NCI-H748 treated with DMSO at 0.1 percent for 48 hours (cell line): ENCODE measurements at places on chromosomes 2 and 18.

GRCh38 chr2:111182121-111182520, 61.4 kb downstream of the BCL2L11 start:
- no peak for DNase-seq

- DNase-seq, result no peak
These were observed 29.2 kb downstream of the SLC66A2 start for GRCh38 chr18:79921984-79922965.

DNA sequence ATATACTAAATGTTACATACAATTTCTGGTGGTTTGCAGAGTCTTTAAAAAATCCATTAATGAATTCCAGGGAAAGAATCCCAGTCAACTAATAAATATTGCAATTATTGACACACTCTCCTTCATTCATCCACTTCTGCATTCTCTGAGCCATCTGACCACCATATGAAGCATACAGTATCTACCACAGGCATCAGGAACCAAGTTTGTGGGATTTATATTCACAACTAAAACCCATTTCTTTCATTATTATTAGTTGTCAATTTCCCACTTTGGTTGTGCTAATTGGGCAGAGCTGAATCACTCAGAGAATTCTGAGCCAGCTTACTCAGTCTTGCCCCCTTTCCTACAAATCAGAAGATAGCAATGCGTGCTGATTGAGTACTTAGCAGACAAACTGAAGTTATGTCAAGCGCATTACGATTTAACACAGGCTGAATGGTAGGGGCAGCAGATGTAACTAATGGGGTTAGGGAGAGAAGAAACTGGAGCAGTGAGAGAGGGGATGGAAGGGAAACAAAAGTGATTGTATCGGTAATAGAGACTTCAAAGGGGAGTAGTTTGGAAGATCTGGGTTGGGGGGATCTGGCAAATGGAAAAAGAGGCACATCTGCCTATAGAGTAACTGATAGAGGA, 52.3 kb downstream of the ZEB2 start:
- DNase-seq, result no peak

DNA sequence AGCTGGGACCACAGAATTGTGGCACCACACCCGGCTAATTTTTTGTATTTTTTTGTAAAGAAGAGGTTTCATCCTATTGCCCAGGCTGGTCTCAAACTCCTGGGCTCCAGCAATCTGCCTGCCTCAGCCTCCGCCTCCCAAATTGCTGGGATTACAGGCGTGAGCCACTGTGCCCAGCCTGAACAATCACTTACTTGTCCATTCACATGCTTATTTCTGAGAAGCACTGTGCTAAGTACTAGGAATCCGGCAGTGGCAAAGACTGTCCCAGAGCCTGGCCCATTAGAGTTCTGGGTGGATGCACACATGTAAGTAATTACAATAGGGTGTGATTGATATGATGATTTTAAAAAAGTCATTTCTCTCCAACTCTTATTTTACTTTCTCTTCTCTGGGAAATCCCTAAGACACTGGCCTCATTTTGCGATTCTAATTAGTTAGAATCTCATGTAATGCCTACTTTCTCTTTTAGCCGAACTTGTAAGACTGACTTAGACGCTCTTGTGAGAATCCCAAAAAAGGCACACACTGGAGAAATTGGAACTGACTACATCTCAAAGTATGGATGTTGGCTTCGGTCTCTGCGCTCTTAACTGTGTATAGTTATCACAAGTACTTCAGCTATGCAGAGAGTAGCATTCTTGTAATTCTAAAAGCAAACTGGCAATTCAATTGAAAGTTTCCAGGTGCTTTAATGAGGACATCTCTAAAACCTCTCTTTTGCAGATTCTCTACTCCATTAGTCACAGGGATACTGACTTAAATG, 567.7 kb downstream of the DCC start:
- DNase-seq, result no peak

DNA sequence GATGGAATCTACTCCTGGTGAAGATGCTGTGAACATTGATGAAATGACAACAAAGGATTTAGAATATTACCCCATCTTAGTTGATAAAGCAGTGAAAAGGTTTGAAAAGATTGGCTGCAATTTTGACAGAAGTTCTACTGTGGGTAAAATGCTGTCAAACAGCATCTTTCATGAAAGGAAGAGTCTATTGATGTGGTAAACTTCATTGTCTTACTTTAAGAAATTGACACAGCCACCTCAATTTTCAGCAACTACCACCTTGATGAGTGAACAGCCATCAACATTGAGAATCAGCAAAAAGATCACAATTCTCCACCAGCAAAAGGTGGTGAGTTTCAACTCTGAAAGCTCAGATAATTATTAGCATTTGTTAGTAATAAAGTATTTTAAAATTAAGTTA, 310.3 kb upstream of the RBMS1 start:
- DNase-seq, result no peak

- no peak for DNase-seq
These were observed 29.2 kb downstream of the UNC50 start for GRCh38 chr2:98637401-98638147.

GRCh38 chr2:111208639-111209038, 87.9 kb downstream of the BCL2L11 start:
- DNase-seq, result no peak

DNA sequence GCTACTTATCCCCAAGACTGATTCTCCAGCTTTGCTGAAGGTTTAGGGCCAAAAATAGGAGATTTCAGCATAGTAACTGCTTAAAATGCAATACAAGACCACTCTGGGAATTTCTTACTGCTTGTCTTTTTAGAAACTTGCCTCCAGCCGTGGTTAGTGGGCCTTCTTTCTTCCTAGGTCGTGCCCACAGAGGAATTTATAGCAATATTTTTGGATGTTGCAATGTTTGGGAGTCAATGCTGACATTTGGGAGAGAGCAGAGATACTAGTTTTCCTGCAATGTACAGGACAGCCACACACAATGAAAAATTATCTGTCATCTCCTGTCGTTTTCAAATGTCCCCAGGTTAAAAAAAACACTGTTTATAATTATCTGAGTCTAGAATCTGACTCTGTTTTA, 25.6 kb upstream of the CERS6 start:
- DNase-seq, result no peak

GRCh38 chr2:17442334-17442733, 75.9 kb downstream of the RAD51AP2 start:
- DNase-seq, result no peak

GRCh38 chr2:12773586-12774394, 57.1 kb downstream of the TRIB2 start:
- no peak for DNase-seq

DNA sequence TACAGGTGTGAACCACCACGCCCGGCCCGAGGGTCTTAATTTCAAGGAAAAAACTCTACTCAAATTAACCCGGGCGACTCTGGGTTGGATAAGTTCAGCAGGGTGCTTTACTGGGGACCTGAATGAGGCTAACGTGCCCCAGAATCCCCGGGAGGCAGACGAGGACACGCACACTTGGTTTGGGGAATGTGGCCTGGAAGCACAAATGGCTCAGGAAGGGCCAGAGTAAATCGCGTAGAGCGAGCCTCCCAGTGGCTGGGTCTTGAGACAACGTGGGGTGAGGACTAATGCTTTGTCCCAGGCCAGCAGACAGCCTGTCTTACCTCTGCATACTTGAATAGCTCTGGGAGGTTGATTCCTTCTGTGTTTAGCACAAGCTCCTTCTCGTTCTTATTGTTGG, 75.8 kb downstream of the POLR1A start:
- DNase-seq, result no peak

DNA sequence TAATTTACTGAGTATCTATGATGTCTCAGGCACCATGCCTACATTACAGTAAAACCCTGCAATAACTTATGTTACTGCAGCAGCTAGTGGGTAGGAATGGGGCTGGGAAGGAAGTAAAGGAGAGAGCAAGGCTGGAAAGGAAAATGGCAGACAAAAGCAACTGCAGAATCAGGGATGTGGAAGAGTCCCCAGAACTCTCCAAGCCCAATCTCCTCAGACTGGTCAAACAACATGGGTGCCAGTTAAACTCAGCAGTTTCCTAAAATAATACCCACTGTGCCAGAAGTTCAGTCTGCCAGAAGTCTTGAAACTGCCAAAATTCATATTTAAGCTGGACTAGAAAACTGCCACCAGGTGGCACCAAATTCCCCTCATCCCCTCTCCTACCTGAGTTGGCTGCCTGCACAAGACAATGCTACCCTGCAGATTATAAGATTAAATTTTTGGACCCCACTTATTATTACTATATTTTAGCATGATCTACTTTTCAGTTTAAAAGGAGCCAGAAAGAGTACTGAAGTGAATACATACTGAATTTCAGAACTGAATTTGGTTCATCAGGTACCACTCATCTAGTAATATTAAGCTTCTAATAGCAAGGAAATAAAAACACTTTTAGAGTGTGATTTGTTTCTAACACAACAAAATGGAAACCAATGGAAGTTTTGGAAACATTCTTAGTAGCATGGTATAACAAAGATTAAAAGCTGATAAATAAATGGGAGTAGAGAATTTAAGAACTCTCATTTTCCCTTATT, 86.8 kb upstream of the DNER start:
- DNase-seq, result peak; percentile 3

GRCh38 chr18:22136395-22136794, 33.0 kb upstream of the GATA6 start:
- DNase-seq, result no peak

DNA sequence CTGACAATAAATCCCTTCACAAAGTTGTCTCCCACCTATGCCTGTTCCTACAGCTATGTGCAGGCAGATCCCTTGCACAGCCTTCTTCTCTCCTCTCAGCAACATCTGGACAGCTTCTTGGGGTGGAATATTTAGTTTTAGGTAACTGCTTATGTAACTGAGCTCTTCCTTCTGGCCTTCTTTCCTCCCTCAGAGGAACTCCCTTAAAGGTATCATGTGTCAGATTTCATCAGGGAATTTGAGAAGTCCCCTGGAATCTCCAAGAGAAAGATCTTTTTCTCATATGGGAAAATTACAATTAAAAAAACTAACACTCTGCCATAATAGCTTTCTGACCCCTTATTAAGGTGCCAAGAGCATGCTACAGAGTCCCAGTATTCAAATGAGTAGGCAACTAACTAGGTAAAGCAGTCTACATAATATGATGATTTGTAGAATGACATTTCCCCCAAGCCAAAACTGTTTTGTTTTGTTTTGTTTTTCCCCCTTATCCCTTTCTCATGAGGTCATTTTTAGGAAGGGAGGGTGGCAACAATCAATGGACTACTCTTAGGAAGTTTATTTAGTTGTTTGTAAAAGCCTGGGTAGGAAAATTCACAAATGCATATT, 2.4 kb downstream of the TMEM200C start:
- DNase-seq, result no peak

- no peak for DNase-seq
These were observed 264.4 kb upstream of the FIGN start for GRCh38 chr2:164000176-164000575.

GRCh38 chr18:58891776-58892175, 27.1 kb downstream of the ZNF532 start:
- DNase-seq, result no peak

DNA sequence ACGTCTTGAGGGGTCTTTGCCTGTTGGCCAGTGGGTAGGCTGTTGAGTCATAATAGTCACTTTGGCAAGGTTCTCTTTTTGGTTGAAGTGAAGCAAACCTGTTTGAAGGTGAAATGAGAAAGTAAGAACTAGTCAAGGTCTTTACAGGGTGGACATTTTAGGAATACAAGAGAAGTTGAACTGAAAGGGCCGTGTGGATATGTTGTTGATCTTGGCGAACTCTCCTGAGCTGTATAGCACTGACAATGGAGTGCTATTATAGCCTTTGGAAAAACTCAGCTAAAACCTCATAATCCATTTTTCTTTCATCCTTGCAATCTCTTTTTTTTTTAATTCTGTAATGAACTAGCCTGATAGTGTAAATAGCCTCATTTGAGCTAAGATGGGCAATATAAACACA, 248.1 kb downstream of the MEIS1 start:
- DNase-seq, result no peak

DNA sequence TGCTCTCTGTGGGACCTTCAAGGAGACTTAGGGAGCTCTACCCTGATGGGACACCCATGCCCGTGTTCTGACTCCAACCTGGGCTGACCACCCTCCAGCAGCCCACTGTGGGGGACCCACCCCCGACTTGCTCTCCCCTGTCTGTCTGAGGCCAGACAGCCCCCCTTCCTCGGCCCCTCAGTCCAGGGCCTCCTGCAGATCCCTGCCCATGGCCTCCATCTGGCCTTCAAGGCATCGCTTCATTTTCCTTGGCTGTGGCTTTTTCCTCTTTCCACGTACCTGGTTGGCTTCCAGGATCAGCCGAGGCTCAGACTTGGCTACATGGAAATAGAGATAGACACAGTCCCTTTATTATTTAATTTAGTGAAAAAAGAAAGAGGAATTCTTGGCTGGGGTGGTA, 290.0 kb downstream of the CYP26B1 start:
- no peak for DNase-seq

DNA sequence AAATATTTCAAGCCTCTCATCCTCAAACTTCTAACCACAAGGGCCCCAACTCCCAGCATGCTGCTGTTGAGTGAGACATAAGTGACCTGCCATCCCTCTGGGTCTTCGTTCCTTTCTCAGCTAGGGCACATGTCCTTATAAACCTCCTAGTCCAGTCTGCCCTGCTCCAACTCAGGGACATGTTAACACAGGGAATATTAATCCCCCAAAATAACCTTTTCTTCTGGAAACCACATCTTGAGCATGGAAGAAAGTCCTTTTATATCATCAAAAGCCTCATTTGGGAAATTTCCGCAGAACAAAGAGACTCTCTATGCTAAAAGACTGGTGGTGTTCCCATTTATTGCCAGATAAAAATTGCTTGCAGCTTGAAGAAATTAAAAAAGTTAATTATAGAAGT, 14.4 kb downstream of the TNP1 start:
- DNase-seq, result no peak

- peak; percentile 36 for DNase-seq
These were observed 472 bp downstream of the SLC20A1 start for GRCh38 chr2:112646102-112646719.

DNA sequence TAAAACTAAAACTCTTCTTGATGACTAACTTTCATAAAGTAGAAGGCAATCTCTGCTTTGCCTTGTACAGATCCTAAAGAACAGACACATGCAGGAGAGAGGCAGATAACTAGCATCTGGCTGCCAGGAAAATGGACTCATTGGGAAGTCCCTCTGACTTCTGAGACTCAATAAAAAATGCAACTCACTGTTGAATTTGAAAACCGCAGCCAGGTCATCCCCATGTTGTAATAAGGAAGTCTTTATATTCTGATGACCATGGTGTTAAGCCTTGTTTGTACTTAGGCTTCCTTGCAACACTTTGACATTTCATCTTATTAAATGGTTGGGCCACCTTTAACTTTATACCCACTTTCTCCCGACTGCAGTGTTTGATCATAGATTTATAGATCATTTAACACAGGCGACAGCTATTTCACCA, 375.1 kb upstream of the KCNH7 start:
- DNase-seq, result no peak

DNA sequence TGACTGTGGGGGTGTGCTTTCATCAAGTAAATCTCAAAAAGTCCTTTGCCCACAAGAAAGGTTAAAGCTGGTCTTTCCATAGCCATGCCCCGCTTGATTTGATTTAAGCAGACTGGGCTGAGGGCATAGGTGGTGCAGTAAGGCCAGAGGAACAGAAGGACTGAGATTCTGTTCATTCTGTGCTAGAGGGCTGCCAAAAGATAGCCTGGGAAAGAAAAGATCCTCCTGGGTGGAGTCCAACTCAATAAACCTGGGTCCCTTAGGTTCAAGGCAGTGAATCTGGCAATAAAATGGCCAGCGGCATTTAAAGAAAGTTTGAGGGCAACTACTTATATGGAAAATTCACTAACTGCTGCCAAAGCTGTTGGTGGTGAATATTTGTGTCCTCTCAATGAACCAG, 59.2 kb upstream of the MAP3K20 start:
- no peak for DNase-seq
